Caki2 (cell line): ENCODE measurements at places on chromosomes 7 and 10.

DNA sequence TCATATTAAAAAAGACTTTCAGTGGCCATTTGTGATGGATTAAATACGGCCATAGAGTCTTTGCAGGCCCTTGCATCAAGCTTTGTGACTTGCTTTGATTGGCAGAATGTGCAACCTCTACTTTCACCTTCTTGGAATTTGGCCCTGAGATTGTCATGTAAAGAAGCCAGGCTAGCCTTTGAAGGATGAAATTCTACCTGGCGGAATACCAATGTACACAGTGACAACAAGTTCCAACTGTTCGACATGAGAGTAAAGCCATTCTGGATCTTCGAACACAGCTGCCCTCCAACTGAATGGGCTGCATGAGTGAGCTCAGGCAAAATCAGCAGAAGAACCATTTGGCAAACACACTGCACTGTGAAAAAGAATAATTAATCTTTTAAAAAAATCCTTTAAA lies 321.3 kb downstream of the PHF14 start:
- DNase-seq: no peak

- DNase-seq: no peak
These were observed 251.8 kb upstream of the TMEM72 start for GRCh38 chr10:44659320-44659719.

DNA sequence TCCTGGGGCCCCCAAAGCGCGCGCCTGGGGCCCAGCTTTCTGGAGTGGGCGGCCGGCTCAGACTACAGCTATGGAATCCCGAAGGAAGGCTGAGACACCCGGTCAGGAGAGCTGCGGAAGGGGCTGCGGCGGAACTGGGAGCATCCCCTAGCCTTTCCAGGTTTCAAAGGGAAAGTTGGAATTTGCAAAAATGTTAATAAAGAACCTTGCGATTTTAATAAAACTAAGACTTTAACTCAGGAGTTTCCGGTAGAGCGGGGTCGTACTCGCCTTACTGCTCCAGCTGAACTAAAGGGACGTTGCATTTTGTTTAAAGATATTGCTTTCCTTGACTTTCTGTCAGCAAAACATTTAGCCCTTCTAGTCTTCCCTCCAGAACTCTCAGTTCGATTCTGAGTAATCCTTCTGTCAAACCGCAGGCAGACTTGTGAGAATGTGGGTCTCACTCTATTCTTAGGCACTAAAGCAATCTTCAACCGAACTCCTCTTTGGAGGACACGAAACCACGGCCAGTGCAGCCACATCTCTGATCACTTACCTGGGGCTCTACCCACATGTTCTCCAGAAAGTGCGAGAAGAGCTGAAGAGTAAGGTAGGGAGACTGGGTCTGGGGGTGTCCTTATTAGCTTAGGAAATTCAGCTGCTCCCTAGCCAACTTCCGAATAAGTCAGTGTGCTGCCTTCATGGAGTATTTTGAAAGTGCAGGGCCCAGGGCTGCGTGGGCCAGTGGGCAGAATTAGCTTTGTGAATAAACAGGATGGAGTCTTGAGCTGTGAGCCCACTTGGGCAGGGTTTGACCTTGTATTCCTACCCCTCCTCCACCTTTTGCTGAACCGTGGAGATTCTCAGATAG lies 1.9 kb downstream of the CYP26A1 start:
- DNase-seq: no peak

GRCh38 chr10:125976960-125977605 lies 80.7 kb downstream of the FANK1 start:
- no peak for DNase-seq

DNA sequence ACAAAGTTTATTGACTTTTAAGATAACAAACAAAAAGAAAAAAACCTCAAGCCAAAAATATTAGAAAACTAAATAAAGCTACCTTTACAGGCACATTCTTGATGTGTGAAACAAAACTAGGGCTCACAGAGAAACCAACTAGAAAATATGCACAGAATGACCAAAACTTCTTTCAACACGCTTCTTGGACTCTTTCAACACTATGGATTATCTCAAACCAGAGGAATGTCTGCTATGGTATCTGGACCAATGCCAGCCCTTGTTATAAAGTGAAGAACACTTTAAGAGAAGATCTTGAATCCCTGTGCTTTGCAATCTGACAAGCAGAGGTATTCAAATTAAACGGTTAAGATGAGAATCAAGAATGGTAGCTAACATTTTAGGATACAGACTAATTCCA lies 76.6 kb downstream of the DNAJC1 start:
- DNase-seq: peak; percentile 70

- DNase-seq: no peak
These were observed 88.1 kb upstream of the DDC start for GRCh38 chr7:50653126-50653864.

GRCh38 chr7:67654642-67655041 lies 658.0 kb downstream of the TYW1 start:
- DNase-seq: no peak

GRCh38 chr7:108244110-108244509 lies 113.9 kb upstream of the LAMB4 start:
- DNase-seq: peak; percentile 58

DNA sequence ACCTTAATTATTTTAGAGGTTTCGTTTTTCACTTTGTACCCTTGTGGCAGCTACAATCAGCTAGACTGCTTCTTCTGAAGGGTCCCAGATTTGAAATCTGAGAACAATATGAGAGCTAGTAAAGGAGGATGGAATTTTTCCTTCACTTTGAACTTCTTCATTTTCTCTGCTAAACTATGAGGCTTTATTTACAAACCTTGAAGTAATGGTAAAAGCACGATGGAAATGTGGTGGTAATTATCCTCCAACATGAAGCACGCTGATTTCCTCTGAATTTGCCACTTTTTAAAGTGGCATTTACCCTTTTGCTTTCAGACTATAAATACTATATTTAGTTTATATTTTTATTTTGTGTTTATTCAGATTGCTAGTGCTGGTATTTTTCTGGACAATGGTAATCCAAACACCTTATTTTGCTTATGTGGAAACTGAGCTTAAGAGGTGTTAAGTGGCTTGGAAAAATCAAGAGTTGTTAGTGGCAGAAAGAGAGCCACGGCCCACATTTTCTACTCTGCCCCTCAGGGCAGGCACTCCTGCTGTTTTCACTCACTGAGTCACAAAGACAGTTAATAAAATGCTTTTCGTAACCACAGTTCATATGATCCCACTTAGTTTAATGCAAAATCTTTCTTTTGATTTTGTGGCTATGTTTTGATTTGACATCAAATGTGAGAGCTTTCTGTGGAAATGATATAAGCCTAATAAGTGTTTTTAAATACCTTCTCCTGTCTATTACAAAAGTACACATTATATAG lies 2.7 kb downstream of the SSMEM1 start:
- DNase-seq: no peak

DNA sequence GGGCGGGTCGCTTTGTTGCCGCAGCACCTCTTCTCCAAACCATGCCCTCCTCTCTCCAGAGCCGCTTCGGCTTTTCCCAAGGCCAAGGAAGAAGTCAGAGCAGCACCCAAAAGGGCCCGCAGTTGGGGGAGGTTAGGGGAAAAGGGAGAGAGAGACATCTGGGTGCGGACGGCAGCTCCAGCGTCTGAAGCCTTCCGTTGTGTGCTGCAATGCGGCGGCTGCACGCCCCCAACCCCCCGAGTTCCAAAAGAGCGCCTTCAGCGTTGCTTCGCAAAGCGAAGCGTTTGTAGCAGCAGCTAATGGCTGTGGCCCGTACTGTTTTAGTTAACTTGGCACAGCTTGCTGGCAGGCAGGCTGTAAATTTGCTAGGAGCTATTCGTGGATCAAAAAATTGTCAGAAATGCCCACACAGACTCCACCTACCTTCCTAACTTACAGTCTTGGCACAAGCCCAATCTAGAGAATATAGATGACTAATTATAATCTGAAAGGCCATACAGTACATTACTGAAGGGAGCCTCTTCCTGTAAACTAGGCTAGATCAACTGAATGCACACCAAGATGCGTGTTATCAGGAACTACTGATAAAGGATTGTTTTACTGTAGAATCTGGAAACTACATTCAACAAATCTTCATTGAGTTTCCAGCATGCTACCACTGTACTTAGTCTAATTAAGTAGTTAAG lies 1.1 kb upstream of the KBTBD2 start:
- DNase-seq: no peak

GRCh38 chr10:35152992-35153391 lies 26.3 kb downstream of the CREM start:
- no peak for DNase-seq

- DNase-seq: peak; percentile 98
These were observed 65.8 kb downstream of the PIP4K2A start for GRCh38 chr10:22648547-22648961.

GRCh38 chr10:11886851-11887250 lies 63.7 kb downstream of the PROSER2 start:
- peak; percentile 86 for DNase-seq

DNA sequence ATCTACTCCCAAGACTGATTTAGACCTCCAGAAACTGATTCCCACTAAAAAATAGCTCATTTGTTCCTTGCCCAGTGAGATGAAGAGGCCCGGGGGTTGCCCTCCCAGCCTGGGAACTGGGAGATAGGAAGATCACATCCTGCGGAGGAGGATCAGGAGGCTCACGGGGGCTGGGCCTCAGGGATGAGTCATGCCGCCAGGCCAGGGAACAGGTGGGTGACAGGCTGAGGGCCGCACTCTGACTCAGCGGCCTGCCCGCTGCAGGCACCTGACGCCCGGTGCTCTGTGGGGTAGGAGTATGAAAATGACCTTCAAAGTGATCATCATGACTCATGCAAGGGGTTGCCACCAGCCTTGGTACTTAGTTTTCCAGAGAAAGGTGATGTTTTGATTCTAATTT lies 104.5 kb upstream of the ZPBP start:
- peak; percentile 40 for DNase-seq

DNA sequence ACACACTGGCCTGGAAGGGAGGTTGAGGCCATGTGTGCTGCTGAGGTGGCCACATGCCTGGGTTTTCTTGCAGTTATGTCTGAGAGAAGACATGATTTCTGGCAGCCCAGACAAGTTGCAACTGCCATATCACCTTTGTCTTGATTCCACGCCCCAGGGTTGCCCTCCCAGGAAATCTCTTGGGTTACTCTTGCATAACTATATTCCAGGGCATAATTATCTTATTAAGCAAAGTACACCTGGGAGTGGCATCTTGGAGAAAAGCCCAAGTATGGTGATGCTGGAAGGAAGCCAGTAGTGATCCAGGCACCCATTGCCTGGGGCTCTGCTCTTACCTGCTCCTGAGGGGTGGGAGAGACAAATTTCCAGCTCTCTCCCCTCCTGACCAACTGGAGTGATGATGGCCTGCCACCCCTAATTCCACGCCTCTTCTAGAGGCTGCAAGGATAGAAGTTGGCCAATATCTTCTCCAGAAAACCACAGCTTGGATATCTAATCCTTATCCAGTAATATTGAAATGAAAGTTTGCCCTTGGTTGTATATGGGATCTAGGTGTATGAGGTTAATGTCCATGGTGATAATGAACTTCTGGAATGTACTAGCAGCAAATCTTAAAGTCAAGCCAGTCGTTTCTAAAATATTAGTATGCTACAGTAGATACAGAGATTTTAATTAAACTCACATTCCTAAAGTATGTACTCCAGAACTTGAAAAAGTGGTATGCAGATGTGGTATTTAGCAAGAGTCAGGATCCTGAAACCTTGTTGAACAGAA lies 5.0 kb downstream of the AKR1B10 start:
- DNase-seq: peak; percentile 48

GRCh38 chr10:126397640-126398382 lies 9.5 kb upstream of the ADAM12 start:
- DNase-seq: peak; percentile 92

DNA sequence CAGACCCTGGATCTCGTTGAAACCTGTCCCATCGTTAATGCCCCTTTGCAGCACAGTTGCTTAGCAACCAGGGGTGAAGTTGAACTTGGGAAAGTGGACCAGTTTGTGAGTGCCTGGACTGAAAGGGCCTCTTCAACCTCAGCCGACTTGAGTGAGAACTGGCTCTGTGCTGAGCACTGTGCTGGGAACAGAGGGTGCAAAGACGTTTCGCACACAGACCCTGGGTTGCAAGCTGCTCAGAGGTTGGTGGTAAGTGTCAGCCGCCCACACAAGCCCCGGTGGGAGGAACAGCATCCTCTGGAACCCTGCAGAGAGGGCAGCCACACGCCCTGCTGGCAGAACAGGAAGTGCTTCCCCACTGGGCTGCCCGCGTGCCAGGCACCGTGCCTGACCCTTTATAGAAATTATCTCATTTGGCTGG lies 89.2 kb downstream of the CARD11 start:
- DNase-seq: no peak

- peak; percentile 91 for DNase-seq
These were observed 86.5 kb upstream of the GRB10 start for GRCh38 chr7:50869108-50869725.

GRCh38 chr7:28621369-28621841 lies 209.1 kb downstream of the CREB5 start:
- no peak for DNase-seq

- DNase-seq: no peak
These were observed 13.1 kb upstream of the TRDMT1 start for GRCh38 chr10:17214526-17214925.

DNA sequence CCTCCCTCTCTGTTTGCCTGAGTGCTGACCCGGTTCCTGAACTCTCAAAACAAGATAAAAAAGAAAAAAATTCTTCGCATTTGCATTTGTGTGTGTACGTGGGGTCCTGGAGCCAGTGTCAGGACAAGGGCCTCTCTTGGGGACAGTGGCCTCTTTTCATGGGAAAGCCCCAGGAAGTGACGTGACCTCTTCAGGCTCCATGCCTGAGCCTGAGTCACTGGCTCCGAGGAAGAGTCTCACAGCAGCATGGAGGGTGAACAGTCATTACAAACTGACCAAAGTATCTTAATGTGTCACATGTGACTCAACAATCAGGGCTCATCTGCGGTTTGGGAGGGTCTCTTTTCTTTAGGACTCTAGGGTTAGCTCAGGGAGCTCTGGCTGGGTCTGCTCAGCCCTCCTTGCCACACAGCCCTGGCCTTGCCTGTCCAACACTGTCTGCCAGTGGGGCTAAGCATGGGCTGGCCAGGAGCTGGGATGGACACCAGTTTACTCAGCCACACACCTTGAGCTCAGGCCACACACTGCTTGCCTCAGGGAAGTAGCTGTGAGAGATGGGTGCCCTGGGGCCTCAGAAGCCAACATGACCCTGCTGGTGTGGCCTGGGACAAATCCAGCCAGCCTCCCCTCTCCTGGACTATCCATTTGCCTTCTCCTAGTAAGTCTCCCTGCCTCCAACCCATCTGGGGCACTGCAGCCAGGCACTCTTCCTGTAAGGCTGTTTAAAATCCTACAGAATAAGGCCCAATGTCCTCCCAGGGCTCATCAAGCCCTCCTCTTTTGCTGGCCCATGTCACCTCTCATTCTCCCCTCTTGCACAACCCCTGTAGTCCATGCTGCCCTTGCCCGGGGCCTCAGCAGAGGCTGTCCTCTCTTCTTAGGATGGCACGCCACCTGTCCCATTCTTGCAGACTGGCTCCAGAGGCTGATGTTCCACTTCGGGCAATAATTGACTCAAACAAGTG lies 10.5 kb downstream of the TMEM273 start:
- peak; percentile 74 for DNase-seq

GRCh38 chr10:1420661-1421362 lies 316.5 kb downstream of the ADARB2 start:
- DNase-seq: peak; percentile 66

- no peak for DNase-seq
These were observed 52.0 kb downstream of the VCL start for GRCh38 chr10:74049955-74050354.
